ENCODE measurements at places on chromosomes 5 and 9.

DNA sequence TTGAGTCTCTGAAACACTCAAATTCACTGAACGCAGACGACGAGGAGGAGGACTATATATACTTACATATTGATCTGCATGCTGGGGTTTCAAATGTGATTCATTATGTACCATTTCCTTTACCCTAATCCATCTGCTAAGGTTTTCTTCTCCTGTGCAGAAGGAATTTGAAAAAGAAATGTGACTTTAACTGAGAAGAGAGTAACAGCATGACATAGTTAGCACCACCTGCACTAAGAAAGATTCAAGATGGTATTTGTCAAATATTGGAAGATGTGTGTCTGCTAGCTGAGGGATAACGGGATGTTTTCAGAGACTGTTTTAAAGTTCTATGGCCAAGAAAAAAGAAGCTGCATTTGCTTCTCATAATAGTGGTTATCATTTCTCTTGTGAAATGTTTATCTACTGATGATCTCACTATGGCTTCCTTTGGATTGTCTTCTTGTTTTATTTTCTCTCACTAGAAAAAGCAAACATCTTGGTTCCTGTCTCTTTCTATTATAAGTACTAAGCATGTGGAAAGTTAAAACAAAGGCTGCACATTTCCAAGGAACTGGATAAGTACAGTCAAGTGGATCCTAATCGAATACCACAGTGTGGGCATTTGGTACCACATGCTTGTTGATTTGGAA is 89.8 kb upstream of the TLE4 start:
- no peak for DNase-seq

DNA sequence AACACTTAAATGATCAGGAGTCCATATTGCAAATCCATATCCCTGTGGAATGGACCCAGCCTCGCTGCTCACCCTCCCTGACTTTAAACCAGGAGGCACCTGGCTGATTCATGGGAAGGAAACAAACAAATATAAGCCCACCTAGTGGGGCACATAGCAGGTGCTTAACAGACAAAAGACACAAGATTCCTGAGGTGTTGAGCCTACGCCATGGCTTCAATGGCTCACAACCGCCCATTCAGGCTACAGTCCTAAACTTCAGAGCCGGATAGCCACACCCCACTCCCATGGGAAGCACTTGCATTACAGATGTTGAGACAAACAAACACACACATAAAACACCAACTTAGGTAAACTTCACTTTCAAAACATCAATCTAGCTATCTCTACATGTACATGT is 359.9 kb downstream of the ICE1 start:
- DNase-seq = no peak

DNA sequence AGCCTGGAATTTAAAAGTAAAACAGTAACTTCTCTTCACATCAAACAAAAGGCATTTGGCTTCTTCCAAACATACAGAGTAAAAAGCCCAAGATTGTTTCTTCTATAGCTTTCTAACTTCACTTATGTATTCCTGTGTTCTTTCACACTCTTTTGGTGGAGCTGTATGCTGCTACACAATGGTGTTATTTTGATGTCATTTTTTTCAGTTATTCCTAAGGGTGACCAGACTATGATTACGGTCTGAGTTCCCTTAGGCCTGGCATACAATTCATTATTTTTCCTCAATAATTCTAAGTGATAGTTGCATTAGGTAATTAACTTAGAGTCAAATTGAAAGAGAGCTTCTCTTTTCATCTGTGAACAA is 66.3 kb upstream of the IL7R start:
- DNase-seq = no peak

DNA sequence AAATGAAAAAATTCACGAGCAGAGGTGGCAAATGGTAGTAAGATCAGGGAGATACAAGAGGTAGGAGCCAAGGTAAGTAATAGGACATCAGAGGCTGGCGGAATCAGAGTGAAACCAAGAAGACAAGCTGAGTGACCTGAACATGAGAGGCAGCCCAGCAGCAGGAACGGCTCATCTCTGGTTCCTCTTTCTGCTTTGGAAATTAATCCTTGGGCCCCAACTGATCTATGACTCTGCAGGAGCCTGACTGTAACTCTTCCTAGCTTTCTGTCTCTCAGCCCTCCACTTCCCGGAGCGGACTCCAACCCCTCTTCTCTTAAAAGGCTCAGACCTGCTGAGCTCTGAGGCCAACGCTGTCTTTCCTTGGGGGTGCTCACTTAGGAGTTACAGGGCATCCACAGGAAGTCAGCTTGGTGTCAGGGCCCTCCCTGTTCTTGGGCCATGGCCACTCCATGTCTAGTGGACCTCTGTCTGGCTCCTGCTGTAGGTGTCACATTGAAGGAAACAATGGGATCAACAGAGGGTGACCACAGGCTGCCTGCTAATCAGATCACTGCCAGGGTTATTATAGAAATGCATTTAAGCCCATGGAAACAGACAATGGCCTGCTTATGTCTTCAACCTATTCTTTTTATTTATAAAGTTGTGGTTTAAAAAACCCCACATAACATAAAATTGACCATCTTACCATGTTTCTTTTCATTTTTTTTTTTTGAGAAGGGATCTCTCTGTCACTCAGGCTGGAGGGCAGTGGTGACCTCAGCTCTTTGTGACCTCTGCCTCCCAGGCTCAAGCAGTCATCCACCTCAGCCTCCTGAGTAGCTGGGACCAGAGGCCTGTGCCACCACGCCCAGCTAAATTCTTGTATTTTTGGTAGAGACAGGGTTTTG is 22.5 kb upstream of the SHB start:
- DNase-seq = no peak

- no peak for DNase-seq
Observed at GRCh38 chr5:68223904-68224303, 8.3 kb downstream of the PIK3R1 start.

- DNase-seq = no peak
Observed at GRCh38 chr5:1647580-1647979, 123.8 kb upstream of the LPCAT1 start.

GRCh38 chr5:14486996-14487896 is 94.3 kb upstream of the OTULINL start:
- no peak for DNase-seq

- DNase-seq = no peak
Observed at GRCh38 chr5:89233462-89233861, 350.5 kb upstream of the MEF2C start.

GRCh38 chr9:86324308-86324707 is 29.9 kb downstream of the TUT7 start:
- DNase-seq = peak; percentile 50

GRCh38 chr5:177494346-177495195 is 2.8 kb downstream of the PDLIM7 start:
- no peak for DNase-seq

DNA sequence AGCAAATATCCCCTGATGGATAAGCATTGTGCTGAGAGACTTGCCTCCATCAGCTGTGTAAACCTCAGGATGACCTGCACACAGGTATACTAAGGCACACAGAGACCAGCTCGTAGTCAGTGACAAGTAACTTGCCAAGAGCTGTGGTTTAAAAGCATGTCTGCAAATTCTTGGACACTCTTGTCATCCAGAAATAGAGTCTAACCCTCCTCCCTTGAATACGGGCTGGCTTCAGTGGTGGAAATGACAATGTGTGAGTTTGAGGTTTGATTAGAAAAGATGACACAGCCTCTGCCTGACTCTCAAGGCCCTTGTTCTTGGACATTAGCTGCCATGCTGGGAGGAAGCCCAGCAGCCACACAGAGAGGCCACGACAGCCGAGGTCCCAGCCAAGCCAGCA is 114.4 kb downstream of the GADD45G start:
- DNase-seq = no peak

- no peak for DNase-seq
Observed at GRCh38 chr9:122835313-122835731, 6.9 kb upstream of the PDCL start.

- DNase-seq = no peak
Observed at GRCh38 chr9:18396102-18396728, 77.7 kb upstream of the ADAMTSL1 start.

GRCh38 chr9:11755951-11756350 is 937.2 kb upstream of the TYRP1 start:
- no peak for DNase-seq

GRCh38 chr5:84130006-84130580 is 254.6 kb downstream of the EDIL3 start:
- DNase-seq = no peak

DNA sequence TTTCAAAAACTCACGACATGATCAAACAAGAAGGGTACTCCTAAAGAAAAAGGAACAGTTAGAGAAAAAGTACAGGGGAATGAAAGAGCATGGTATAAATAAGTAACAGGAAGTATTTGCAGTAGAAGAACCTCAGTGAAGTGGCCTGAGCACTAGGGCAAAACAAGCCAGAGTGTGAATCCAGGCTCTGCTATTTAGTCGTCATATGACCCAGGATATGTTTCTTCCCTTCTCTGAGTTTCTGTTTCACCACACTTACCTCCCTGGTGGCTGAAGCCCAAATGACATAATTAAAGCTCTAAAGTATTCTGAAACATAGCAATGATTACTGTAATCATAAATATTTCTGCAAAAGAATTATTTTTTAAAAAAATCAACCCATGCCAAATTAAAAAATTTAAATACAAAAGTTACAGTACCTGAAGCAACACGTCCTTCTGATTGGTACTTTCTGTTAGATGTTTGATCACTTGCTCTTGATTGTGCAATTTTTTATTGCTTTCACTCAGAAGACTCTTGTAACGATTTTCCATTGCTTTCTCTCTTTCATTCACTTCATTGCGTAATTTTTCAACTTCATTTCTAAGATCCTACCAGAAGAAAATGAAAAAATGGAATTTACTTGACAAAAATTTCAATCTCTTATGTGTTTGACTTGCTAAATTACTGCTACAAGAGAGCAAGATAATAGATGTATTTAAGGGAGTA is 88.9 kb downstream of the CDK5RAP2 start:
- no peak for DNase-seq

DNA sequence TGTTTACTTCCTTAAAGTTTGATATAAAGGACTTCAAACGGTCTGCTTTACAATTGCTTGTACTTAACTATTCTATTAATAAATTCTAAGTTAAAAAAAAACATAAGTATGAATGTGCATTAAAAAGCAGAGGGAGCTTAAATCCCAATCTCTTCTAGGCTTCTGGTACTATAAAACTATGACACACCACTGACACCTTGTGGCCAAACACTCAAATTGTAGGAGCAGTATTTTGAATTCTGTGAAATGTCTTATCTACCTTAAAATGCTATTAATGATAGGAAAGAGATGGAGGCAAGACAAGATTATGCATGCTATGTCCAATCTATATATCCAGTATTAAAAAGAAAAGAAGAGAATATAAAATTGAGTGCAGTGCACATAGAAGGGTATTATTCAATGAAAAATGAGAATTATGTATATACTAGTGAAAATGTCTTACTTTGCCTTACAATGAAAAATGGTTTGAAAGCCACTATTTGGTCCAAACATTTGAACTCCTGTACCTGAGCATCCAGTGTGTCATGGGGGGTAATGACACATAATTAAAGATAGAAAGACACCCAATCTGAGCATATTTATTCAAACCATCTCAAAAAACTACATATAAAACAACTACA is 87.6 kb downstream of the ERP44 start:
- no peak for DNase-seq

GRCh38 chr9:135513351-135513846 is 7.8 kb upstream of the LCN1 start:
- no peak for DNase-seq

GRCh38 chr9:86765746-86766430 is 181.4 kb downstream of the GAS1 start:
- DNase-seq = no peak

- no peak for DNase-seq
Observed at GRCh38 chr5:147568710-147569406, 59.0 kb upstream of the DPYSL3 start.

DNA sequence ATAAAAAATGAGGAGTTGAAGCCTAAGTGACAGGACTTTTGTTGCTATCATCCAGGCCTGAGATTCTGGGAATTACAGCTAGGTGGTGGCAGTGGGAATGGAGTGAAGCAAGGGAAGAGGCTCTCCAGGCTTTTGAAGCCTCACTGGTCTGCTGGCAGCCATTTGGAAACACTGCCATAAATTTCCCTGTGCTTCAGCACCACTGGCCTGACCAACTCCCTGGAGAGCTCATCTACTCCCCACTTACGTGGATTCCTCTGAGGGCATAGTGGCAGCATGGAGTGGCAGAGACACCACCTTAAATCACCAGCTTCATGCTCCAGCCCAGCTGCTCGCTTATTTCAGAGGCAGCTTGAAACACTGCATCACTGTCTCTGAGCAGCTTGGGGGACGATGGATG is 518.2 kb downstream of the TLR4 start:
- DNase-seq = no peak

DNA sequence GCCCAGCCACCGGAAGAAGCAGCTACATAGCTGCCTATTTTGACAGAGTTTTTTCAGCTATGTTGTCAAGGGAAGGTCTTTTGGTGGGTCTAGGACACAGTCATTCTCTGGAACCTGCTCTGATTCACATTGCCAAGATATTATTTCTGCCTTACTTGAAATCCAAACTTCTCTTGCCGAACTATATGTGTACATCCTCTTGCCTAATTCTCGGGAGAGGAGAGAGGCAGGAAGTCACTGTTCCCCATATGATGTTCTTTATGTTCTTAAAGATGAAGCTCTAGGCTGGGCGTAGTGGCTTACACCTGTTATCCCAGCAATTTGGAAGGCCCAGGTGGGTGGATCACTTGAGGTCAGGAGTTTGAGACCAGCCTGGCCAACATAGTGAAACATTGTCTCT is 8.6 kb downstream of the TMEM252 start:
- DNase-seq = no peak

DNA sequence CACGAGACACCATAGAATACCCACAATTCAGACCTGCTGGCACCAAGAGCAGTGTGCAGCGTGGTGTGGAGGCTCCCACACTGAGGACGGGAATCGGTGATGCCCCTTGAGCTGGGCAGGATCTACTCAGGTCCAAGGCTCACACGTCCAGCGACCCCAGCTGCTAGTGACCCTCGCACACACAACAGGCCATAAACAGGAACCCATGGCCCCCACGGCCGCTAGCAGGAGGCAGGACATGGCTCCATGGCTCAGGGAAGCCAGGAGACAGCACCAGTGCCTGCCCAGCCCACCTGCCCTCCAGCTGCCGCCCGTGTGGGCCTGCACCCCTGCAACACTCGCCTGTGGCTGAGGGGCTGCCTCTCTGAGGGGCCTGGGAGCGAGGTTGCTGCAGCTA is 43.4 kb upstream of the SLC9A3 start:
- DNase-seq = no peak

DNA sequence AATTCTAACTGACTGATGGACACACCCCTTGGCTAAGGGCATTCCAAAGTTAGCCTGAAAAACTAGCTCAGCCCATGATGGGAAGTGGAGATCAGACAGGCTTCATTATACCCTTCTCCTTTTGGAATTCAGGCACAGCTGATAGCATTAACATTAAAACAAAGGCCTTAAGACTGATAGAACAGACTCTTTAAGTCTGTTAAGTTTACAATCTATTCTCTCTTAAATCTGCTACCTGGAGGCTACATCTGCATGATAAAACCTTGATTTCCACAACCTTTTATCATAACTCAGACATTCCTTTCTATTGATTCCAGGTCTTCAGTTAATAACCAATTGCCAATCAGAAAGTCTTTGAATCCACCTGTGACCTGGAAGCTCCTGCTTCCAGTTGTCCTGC is 281.4 kb downstream of the TUSC1 start:
- DNase-seq = no peak

- no peak for DNase-seq
Observed at GRCh38 chr9:33714989-33715388, 80.4 kb upstream of the PRSS3 start.

- DNase-seq = no peak
Observed at GRCh38 chr9:124625087-124625486, 117.9 kb upstream of the NR5A1 start.

Measured in dorsolateral prefrontal cortex (tissue), 122 donors.